Dermis blood vessel endothelial cell (primary cell): ENCODE measurements at places on chromosomes 16 and 17.

GRCh38 chr17:50882851-50883250 lies 16.7 kb upstream of the TOB1 start:
- DNase-seq: no peak

DNA sequence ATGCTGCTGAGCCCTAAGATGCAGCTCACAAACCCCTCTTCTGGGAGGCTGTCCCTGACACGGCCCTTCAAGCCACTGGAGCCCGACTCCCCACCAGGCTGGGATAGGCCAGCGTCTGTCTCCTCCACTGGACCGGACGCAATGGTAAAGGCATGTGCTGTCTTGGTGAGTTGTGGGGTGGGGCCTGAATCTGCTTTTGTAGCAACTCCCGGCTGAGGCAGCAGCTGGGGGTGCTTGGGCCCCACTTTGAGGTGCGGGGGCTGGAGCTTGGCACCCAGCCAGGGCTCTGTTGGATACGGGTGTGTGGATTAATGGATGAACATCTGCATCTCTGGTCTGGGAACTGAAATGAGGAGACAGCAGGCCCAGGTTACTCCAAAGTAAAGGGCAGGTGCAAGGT lies 3.5 kb upstream of the NLRC3 start:
- no peak for DNase-seq

DNA sequence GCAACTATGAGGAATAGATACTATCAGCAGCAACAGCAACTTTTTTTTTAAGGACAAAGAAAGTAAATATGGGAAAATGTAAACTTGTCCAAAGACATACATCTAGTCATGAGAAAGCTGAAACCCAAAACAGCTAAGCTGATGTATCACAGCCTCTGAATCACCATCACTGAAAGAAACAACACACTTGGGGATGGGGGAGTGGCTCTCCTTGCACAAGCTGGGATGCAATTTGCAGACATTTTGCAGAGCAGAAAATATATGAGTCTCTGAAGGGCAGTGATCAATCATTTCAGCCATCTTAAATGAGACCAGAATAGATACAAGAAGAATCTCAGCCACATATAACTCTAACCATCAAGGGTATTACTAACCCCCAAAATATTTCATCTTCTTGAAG lies 79.1 kb downstream of the GRIN2A start:
- DNase-seq: no peak

GRCh38 chr16:4522051-4522581 lies 16.5 kb downstream of the CDIP1 start:
- DNase-seq: no peak

GRCh38 chr17:62975206-62975605 lies 9.2 kb downstream of the TANC2 start:
- no peak for DNase-seq

GRCh38 chr17:6476076-6476809 lies 32.0 kb downstream of the PIMREG start:
- peak; percentile 31 for DNase-seq

- no peak for DNase-seq
Observed at GRCh38 chr17:1769822-1770477, 8.1 kb downstream of the SERPINF1 start.

GRCh38 chr16:85142771-85143211 lies 30.5 kb upstream of the CIBAR2 start:
- DNase-seq: no peak

GRCh38 chr17:60398227-60398959 lies 6.5 kb upstream of the USP32 start:
- DNase-seq: peak; percentile 20

DNA sequence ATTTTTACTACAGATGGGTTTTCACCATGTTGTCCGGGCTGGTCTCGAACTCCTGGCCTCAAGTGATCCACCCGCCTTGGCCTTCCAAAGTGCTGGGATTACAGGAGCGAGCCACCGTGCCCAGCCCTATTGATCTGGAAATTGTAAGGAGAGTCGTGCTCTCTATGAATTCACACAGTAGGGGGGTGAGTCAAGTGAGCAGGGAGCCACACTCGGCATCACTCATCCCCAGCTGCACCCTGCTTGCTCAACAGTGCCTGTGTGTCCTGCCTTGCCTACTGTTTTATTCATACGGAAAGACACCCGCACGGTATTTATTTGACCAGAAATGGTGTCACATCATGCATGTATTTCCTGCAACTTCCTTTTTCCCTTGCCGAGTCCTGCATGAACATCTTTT lies 157.2 kb upstream of the FOXF1 start:
- no peak for DNase-seq

- no peak for DNase-seq
Observed at GRCh38 chr17:81651692-81652091, 4.7 kb downstream of the PDE6G start.

GRCh38 chr17:10549096-10549842 lies at the start of gene MYH2:
Gene MYH2 (minus strand): TSS chr17:10549658. CDS start chr17:10547920, 1,738 bp downstream.
- no peak for DNase-seq

DNA sequence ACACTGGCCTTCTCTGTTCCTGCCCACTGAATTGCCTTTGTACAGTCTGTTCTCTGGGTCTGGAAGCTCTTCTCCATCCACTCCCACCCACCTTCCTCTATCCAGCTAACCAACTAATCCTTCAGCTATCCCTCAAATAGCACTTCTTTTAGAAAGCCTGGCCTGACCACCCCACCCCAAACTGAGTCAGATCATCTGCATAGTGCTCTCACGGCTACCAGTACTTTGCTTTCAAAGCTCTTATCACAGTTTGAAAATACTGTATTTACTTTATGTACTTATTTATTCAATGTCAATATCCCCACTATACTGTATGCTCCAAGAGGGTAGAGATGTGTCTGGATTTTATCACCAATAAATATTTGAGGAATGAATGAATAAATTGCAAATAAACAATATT lies 4.5 kb upstream of the CLDN7 start:
- DNase-seq: no peak

- no peak for DNase-seq
Observed at GRCh38 chr17:70658317-70658716, 489.0 kb downstream of the KCNJ2 start.
